ENCODE measurements at places on chromosomes 7 and 10. TPM values are rescaled to one million over a fixed set of nuclear protein-coding genes. Genes with fewer than 3 reads are reported as not detected.

VOPP1 gene
- total RNA-seq, result 56.7 TPM

SPDYE11 gene
- not detected for total RNA-seq

MSMB gene
- total RNA-seq, result not detected

FBXO24 gene
- 0.30 TPM for total RNA-seq

CDHR3 gene
- total RNA-seq, result 12.8 TPM

ZNF853 gene
- total RNA-seq, result 0.59 TPM

HHEX gene
- total RNA-seq, result 7.7 TPM

FAM171A1 gene
- 10.1 TPM for total RNA-seq

DRGX gene
- not detected for total RNA-seq

All from smooth muscle cell of the coronary artery (primary cell).